Stimulated activated CD8-positive, alpha-beta memory T cell treated with anti-CD3 and anti-CD28 coated beads, Interleukin-15, amount 100 ng/mL, for 48 hours (primary cell): ENCODE measurements at places on chromosomes 12 and 14.

DNA sequence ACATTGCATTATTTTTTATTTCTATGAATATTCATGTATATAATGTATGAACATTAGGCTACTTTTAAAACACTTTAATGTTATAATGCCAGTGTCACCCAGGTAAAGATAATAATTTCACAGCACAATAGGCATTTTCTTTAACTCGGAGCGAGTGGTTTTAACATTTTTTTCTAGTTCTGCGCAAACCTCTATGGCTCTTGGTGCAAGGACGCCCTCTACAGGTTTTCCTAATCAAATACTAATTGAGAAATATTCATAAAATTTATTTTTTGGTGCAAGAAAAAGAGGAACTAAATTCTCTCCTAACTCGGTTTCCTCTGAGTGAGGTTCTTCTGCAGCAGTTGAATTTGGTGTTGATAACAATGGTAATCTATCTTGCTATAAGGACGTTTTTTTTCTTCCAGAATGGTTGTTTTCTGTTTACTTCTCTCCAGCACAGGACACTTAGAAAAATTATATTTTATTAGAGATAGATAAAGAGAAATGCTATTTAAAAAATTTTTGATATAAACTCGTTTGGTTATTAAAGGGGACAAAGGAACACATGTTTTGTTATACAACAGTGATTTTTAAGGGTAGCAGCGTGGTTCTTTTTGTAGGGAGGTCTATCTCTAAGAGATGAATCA lies 2.4 kb upstream of the WIF1 start:
- no peak for DNase-seq

DNA sequence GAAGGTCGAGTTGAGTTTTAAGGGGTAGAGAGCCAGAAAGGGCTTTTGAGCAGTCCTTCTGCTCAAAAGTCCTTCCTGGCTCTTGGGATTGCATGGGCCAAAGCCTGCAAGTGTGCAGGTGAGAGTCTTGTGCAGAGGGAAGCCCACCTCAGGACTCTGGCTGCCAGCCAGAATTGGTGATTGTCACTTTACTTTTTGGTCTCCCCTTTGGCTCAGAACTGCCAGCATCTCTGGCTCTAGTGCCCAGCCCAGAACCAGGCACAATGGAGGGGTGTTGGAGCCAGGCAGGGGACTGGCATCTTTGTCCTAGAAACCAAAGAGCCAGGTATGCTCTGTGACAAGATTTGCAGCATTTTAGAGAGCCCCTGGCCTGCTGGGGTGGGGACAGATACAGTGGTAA lies 23.5 kb downstream of the FAM222A start:
- DNase-seq = no peak

DNA sequence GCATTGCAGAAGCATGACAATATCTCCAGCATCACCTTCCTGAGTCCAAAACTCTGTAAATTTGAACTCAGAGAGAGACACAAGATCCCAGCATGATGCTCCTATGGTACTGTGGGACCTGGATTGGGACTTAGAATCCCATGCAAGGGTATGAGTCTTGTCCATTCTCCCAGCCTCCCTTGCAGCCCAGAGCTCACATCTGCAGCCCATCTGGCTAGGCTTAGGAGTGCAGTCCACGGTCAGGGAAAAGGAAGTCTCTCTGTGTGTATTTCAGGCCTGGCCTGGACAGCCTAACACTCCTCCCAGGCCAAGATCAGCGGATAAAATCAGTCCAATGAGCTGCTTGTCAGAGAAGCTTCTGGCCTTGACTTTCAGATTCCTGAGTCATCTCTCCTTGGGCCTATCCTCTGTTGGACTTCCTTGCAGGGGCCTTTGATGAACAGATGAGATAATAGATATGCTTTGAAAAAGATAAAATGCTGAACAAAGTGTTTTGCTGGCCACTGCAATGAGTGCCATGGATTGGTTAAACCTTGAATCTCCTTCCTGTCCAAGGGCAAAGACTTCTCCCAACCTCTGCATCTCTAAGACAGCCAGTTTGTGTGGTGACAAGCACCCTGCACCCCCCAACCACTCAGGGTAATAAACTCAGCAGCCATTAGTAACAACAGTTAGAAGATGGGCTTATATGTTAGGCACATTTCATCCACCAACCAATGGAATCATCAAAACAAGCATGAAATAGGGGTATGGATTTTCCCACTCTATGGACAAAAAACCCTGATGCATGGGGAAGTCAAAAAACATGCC lies 412.8 kb upstream of the TBX3 start:
- no peak for DNase-seq

DNA sequence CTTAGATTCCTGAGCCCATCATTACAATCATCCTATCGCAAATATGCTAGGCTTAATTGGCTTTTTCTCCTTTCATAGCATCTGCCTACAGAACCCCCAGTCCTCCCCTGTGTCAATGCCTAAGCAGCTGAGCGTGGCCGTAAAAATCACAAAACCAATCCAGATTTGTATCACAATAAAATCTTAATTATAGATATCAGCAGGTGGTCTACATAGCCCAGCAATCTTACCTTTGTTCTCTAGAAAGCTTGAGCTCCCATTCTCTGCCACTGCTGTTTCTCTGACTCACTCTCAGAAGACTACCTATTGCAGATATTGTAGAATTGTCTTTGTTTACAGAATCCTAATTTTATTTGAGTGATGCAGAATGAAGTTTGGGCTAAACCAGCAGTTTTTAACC lies 37.9 kb upstream of the PPM1A start:
- DNase-seq = no peak

- no peak for DNase-seq
These were observed at the start of gene SLC25A21 for GRCh38 chr14:37172024-37172869. SLC25A21 (minus strand) TSS chr14:37172606.

DNA sequence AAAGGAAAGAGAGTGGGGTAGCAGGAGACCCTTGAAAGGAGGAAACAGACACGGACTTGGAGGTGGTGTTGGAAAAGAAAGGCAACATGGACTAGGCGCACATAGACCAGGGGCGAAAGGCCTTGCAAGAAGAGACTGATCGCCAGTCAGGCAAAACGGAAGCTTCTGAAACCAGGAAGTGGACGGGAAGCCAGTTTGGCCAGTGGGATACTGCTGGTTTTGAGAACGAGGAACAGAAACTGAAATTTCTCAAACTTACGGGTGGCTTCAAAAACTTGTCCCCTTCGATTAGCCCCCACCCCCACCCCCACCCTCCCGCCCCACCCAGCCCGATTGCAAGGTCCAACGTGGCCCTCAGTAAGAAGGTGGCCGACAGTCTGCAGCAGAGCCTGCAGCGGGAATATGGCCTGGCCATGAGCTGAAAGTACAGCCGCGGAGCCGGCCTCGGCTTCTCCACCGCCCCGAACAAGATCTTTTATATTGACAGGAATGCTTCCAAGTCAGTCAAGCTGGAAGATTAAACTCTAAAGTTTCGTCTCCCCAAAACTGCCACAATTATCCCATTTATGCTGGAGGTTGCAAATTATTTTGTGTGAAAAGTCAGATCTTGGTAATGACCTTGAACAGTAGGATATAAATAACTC lies 364.7 kb downstream of the BCAT1 start:
- no peak for DNase-seq

- DNase-seq = no peak
These were observed 45.3 kb upstream of the CNTN1 start for GRCh38 chr12:40646911-40647310.

- no peak for DNase-seq
These were observed 3.5 kb upstream of the FOXN3 start for GRCh38 chr14:89420502-89420901.

DNA sequence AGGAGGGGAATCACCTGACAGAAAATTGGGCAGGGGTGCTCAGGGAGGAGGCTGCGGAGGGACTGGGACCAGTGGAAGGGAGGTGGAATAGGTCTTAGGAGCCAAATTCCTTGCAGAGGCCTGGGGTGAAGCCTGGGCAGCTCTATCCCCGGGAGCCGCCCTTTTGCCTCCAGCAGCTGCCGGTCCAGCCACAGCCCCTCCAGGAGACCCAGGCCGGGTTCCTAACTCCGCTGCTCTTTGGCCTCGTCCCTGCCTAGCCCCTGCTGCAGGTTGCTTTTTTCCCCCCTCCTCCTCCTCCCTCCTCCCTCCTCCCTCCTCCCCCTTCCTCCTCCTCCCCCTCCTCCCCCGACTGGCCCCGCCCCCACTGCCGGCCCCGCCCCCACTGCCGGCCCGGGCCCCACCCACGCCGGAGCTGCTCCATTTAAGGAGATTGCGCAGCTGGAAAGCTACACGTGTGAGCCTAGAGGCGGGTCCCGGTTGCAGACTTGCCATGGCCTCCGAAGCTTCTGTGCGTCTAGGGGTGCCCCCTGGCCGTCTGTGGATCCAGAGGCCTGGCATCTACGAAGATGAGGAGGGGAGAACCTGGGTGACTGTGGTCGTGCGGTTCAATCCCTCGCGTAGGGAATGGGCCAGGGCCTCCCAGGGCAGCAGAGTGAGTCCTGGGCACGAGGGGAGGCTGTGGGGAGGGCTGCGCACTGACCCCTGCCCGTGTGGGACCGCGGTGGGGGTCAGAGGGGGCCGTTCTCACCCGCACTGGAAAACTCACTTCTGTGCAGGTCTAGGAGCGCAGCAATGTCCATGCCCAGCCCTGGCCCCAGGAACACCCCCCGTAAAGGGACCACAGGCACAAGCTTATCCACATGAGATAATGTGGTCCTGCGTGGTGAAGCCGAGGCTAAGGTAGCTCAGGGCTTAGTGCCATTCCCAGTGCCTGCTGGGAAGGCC lies at the start of gene TCL1B:
TCL1B (plus strand) TSS at position 449 of the 945 bp plus-strand sequence; CDS start at position 491, 42 bp downstream.
- no peak for DNase-seq

DNA sequence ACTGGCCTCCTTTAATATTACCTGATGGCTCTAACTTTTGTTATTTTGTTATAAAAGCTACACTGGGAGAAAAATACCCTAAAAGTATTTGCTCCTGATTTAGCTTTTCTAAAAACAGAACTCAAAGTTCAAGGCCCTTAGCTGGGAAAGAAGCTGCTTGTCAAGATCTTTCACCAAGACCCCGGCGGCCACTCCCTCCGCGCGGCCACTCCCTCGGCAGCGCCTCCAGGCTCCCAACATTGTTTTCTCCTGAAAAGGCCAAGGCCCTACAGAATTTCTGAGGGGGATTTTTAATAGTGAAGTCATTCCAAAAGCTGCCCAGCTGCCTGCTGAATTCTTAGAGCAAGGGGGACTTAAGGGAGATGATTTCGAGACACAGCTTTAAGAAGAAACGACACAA lies 96.4 kb downstream of the NTN4 start:
- no peak for DNase-seq

DNA sequence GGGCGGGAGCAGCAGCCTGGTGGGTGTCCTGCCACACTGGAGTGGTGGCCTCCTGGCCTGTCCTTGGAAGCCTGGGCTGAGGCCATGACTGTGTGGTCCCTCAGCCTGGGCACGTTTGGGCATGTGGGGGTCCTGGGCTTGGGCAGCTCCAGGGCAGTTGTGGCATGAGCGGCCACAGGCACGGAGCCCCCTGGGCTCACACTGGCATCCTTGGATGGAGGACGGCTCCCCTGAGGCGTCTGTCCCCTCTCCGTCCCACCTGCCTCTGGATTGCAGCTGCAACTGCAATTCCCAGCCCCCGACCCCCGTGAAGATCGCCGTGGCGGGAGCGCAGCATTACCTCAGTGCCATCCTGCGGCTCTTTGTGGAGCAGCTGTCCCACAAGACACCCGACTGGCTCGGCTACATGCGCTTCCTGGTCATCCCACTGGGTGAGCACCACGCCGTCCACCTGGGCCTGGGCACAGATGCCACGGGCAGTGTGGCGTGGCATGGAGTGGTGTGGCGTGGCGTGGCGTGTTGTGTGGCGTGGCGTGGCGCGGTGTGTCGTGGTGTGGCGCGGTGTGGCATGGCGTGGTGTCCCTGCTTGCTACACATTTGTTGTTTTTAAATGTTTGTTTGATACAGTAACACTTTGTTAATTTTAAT lies 15.1 kb upstream of the TEX22 start:
- DNase-seq = no peak

DNA sequence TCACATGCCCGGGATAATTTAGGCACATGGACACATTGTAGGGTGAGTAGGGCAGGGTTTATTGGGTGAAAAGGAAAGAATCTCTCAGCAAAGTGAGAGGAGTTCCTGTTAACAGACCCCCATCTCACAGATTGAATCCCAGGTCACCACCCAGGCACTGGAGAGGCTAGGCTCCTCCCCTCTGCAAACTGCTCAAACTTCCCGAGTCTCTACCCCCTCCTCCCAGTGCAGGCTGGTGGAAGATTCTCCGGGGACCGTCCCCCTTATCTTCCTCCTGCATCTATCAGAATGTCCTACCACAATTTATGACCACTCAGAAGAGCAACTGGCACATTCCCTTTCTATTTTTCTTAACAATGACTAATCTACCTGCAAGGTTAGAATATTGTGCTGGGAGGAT lies 126.0 kb downstream of the NTF3 start:
- no peak for DNase-seq

- no peak for DNase-seq
These were observed 5.1 kb downstream of the KMT5A start for GRCh38 chr12:123388951-123389559.

DNA sequence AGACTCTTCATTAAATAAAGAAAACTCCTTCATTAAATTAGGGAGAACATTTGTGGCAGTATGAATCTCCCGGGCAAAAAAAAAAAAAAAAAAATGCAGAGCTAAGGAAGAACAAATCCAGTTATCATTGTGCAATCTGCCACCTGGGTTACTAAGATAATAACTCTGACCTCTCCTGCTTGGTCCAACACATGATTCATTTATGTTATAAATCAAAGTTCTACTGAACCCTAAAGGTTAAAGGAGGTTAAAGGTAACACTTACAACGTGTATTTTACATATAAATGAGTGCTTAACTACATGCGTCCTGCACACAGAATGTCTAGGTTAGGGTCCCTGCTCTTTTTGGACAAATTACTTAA lies 4.2 kb downstream of the TGFB3 start:
- no peak for DNase-seq

- DNase-seq = no peak
These were observed 50.0 kb upstream of the EVL start for GRCh38 chr14:100015251-100015655.

GRCh38 chr12:21543151-21543550 lies 17.1 kb downstream of the SPX start:
- no peak for DNase-seq

GRCh38 chr12:105109465-105110212 lies 2.1 kb downstream of the WASHC4 start:
- DNase-seq = no peak

- no peak for DNase-seq
These were observed 149.1 kb downstream of the NTF3 start for GRCh38 chr12:5581019-5581418.

DNA sequence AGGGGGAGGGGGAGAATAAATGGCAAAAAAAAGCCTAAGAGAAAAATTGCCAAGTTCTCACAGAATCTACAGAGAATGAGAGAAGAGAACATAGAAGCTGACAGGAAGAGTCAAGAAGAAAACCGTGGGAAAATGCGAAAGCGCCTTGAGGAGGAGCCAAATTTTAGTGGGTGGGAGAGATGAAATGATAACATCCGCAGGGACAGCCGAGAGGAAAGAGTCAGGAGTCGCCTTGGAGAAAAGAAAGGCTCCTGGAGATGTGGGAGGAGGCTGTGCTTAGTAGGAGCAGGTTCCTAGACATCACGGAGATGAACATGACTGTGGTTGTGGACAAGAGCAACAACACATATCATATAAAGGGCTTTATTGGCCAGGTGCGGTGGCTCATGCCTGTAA lies 49.4 kb downstream of the PHLDA1 start:
- DNase-seq = no peak

GRCh38 chr12:131642771-131643170 lies 68.1 kb upstream of the SFSWAP start:
- DNase-seq = no peak
